ENCODE measurements at places on chromosomes 5 and 9.

DNA sequence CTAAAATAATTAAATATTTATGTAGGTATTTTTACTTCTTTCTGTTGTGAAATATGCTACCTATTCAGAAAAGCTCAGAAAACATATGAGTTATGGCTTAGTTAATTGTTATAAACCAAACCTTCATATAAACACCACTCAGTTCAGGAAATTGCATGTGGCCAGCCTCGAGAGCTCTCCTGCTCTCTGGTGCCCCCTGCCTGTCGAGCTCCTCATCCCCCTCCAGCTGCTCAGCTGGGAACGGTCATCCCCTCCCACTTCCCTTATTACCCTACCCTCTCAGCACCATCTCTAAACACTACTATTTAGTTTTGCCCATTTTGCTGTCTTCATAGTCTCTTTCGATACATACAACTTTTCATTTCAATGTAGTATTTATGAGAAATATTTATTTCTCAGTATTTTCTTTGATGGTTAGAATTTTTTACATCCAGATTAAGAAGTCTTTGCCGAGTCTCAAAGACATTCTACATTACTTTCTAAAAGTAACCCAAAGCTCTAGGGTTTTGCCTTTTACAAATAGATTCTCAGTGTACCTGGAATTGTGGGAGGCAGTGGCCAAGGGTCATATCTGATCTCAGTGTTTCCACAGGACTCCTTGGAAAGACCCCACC, 51.2 kb upstream of the SEMA4D start:
- peaks cover 11% of the 10 kb centered on the region for H3K4me1 ChIP-seq
- H3K27ac ChIP-seq: peak overlapping the region; percentile 65
- peak; percentile 81 for DNase-seq
- H3K36me3 ChIP-seq: peaks cover 19% of the 10 kb centered on the region

DNA sequence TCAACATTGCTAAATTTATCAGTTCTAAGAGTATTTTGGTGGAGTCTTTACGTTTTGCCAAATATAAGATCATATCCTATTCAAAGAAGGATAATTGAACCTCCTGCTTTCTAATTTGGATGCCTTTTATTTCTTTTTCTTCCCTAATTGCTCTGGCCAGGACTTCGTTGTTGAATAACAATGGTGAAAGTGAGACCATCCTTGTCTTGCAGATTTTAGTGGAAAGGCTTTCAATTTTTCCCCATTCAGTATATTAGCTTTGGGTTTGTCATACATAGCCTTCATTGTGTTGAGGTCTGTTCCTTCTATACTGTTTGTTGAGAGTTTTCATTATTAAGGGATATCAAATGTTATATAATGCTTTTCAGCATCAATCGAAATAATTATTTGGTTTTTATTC, 1974.2 kb upstream of the ACO1 start:
- H3K4me1 ChIP-seq: no peaks in the 10 kb centered on the region
- H3K27ac ChIP-seq: no peak overlapping the region
- H3K36me3 ChIP-seq: peaks cover 23% of the 10 kb centered on the region
- H3K4me3 ChIP-seq: no peak overlapping the region
- no peaks in the 10 kb centered on the region for H3K27me3 ChIP-seq

DNA sequence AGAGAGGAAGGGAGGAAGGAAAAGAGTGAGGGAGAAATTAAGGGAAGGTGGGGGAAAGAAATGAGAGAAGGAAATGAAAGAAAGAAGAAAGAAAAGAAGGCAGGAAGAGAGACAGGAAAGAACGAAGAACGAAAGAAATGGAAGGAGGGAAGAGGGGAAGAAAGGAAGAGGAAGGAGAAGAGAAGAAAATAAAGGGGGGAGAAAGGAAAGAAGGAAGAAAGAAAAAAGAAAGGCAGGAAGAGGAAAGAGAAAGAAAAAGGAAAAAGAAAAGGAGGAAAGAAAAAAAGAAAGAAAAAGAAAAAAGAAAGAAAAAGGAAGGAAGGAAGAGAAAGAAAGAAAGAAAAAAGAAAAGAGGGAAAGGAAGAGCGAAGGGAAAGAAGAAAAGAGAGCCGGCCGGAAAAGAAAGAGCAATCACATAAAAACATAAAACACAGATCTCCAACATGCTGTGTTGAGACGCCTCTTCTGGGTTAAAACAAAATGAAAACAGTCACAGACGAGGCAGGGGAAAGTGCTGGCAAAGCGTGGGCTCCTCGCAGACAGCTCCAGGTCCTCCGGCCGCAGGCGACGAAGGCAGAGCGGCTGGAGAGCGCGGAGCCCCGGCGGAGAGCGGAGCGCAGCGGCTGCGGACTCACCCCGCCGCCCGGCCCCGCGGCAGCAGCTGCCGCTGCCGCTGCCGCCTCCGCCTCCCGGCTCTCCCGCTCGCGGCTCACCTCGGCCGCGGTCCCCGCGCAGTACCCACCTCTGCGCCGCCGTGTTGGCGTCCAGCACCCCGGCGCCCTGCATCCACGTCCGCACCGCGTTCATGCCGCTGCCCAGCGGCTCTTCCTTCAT, 896 bp downstream of the EBF1 start:
- H3K27me3 ChIP-seq: peaks cover 77% of the 10 kb centered on the region
- H3K4me3 ChIP-seq: peak overlapping the region; percentile 89
- peaks cover 30% of the 10 kb centered on the region for H3K4me1 ChIP-seq

GRCh38 chr5:35668319-35668718, 50.7 kb downstream of the SPEF2 start:
- H3K27me3 ChIP-seq: no peaks in the 10 kb centered on the region
- no peak for DNase-seq

- H3K27ac ChIP-seq: no peak overlapping the region
- no peaks in the 10 kb centered on the region for H3K36me3 ChIP-seq
- H3K4me3 ChIP-seq: no peak overlapping the region
- DNase-seq: no peak
Measured at GRCh38 chr9:101438523-101438922, 2.9 kb upstream of the ALDOB start.
